Glomerular endothelial cell (primary cell): ENCODE measurements at places on chromosomes 13 and 19. TPM values are rescaled to one million over a fixed set of nuclear protein-coding genes. Genes with fewer than 3 reads are reported as not detected.

GRCh38 chr19:11264452-11265176, 2.3 kb upstream of the DOCK6 start:
- no peak for DNase-seq

- no peak for DNase-seq
Observed at GRCh38 chr13:94778986-94779385, 66.6 kb upstream of the SOX21 start.

Gene ARHGAP33
- 0.53 and 5.0 TPM in 2 replicates for total RNA-seq

- DNase-seq: no peak
Observed at GRCh38 chr13:24277761-24278160, 31.6 kb upstream of the C1QTNF9 start.

Gene ERICH6B
- not detected in 2 replicates for total RNA-seq

Gene LYPD5
- 0.93 and 2.7 TPM in 2 replicates for total RNA-seq

DNA sequence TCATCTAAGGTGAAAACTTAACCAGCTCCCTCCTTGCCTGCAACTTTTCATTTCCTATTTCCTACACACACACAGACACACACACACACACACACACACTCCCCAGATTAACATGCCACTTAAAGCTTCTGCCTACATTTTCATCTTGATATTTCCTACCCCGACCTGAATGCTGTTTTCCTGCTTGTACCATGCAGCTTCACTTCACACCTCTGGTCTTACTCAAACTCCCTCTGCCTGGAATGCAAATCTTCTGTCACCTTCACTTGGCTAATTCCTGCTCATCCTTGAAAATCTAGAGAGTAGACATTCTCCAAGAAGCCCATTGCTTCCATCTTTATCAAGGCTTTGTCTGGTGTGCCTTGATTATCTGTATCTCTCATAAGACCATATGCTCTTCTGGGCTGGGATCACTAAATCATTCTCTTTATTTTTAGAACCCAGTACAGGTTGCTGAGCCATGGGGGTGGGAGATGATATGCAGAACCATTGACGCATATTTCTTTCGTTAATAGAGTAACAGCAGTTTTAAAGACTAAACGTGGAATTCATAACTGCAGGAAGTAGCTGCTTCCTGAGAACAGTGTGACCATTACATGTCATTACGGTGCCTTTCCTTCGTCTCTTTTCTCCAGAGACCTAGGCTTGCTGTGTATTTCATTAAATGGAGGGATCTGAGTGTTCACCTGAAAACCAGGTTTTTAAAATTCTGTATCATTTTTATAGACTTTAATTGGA, 37.7 kb downstream of the CNMD start:
- DNase-seq: peak; percentile 5
